SJSA1 (cell line): ENCODE measurements at places on chromosomes 7 and 10.
A peak's percentile ranks its signal among the peaks of the same experiment; 100 is the strongest.

- no peak for DNase-seq
These were observed 211.0 kb downstream of the NEBL start for GRCh38 chr10:20686015-20686635.

DNA sequence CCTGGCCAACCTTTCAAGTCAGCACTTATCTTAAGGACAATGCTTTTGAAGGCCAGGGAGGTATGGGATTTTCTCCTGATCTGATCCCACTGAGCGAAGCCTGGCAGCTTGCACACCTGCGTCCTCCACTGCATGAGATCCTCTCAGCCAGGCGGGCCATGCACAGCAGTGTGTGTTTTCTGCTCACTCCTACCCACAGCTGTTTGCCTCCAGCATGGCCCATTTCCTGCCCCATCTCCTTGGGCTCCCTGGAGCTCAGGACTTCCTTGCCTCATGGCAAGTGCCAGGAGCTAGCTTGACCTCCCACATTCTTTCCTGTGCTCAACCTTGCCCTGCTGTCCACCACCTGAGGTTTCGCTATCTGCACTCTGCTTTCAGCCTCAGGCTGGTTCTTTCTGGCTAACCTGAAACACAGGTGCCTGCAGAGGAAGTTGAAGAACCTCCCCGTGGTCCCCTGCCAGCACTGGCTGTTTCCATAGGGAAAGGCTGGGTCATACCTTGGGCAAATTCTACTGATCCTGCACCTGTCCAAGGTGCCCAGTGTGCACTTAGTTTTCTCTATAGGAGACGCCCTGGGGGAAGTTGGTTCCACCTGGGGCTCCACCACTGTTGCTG, 43.9 kb upstream of the EEPD1 start:
- DNase-seq, result no peak

DNA sequence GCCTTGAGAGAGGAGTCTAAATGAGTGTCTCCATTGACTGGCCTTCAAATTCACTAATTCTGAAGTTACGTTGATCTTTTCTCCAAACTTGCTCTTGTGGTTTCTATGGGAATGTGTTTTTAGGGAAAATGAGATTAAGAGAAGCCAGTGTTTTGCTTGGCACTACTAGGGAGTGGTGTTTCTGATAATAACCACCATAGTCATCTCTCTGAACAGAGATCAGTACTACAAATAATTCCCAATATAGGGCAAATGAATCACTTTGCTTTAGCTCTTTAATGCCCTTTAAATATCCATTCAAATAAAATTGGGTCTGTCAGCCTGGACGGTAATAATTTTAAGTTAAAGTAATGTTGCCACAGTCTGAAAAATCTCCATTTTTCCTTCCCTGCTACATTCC, 90.8 kb downstream of the NRF1 start:
- DNase-seq, result no peak

DNA sequence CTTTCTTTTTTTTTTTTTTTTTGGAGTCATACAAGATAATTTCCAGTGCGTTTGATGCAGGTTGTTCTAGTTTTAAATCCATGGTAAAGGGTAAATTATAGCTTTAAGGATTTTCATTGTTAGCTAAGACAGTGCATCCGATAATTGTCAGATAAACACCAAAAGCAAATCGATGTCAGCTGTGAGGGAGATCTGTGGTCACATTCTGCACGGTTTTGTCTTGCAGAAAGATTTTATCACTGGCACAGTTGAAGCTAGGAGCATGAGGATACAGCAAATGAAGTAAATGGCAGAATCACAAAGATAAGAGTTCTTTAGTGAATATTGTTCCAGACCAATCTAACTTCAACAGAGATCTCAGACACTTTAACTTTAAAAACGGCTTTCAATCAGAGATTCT, 648.8 kb upstream of the COBL start:
- DNase-seq, result no peak

DNA sequence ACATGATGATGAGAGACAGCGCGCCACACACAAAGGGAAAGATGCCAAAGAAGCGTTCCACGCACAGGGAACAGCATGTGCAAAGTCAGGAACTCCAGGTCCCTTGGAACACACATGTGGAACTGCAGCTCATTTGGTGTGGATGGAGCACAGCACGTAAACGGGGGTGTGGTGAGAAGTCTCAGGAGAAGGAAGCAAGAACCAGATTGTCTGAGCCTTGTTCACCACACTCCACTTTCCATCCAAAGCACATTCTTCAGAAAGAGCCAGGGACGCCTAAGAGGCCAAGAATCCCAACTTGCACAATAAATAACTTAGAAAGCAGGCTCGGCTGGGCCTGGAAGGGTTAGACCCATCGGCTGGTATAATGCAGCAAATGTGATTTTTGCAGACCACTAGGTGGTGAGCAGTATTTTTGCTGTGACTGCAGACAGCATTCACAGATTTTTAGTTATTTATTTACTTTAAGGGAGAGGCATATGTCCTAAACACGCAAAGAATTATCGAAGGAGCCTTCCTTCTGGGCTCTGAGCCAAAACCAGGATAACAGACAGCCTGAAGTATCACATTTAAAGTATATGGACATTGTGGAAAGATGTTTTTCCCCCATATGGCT, 27.9 kb upstream of the ASCC1 start:
- DNase-seq, result peak; percentile 92
